ENCODE measurements at places on chromosomes 3 and 15.

DNA sequence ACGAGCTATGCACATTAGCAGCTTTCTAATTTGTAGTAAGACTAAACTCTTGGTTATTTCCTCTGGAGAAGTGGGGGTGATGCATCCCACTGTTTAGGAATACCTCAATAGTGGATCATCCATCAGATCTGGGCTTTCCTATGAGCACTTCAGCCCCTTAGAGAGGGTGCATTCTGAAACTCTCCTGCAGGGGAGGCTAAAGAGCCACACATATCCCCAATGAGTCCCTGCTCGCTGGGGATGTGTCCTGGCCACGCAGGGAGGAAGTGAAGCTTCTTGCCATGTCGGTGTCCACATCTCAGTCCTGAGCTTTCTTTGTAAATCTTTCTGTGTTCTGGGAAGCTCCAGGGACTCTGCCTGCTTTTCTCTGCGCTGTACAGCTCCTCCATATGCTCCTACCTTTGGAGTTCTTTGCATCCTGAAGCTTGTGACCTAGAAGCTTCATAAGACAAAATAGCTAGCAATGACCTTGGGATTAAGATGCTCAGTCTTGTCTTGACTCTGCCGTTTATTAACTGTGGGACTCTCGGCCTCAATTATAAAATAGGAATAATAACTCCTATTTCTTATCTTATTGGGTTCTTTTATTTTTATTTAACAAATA is 28.3 kb upstream of the MASP1 start:
- no peak for DNase-seq

- DNase-seq, result no peak
Observed at GRCh38 chr3:10526366-10526765, 21.0 kb upstream of the ATP2B2 start.

DNA sequence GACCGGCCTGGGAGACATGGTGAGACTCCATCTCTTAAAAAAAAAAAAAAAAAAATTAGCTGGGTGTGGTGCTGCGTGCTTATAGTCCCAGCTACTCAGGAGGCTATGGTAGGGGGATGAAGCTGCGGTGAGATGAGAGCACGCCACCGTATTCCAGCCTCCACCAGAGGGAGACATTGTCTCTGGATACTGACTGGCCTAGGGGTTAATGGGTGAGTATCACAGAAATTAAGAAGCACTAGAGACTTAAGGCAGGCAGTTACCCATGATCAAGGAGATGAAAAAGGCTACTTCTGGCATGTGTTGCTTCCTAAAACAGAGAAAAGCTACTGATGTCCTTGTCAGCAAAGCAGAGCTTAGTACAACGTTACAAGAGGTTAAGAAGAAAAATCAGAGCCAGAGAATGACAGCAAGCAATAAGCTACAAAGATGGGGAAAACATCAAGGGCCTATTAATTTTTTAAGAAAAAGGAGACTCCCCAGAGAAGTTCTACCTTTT is 8.6 kb downstream of the TFRC start:
- DNase-seq, result peak; percentile 52

- DNase-seq, result no peak
Observed at GRCh38 chr15:68347392-68347791, 69.8 kb downstream of the FEM1B start.

- no peak for DNase-seq
Observed at GRCh38 chr3:149663966-149664365, 6.1 kb upstream of the WWTR1 start.

DNA sequence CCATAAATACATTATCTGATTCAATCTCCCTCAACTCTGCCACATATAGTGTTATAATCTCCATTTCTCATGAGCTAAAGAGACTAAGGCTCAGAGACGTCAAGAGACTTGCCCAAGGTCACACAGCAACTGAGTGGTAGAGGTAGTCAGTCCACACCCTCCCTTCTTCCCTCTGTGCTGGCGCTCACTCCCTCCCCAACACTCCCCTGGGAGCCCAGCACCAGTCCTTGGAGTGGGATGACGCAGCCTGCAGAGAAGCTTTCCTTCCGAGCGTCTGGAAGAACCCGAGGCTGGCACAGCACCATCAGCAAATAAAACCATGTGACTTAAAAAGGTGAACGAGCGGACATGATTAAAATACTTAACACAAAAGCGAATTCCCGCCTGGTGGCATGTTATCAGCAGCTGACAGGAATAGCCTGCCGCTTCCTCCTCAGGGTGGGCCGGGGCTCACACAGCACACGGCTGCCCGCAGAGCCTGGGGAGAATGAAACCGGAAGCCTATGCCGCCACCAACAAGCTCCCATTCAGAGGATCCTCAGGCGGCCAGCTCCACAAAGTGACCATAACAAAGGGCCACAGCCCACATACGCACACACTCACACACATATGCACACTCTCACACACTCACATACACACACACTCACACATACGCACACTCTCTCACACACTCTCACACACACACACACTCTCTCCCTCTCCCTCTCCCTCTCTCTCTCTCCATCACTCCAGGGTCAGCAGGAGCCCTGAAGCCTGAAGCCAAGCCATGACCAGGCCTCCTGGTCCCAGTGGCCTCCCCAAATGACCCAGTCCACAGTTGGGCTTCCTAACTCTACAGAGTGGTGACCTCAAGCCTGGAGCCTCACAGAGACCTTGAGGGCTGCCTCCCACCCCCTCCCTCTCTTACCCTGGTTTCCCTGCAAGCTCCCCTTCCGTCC is 120.5 kb downstream of the XXYLT1 start:
- peak; percentile 37 for DNase-seq

DNA sequence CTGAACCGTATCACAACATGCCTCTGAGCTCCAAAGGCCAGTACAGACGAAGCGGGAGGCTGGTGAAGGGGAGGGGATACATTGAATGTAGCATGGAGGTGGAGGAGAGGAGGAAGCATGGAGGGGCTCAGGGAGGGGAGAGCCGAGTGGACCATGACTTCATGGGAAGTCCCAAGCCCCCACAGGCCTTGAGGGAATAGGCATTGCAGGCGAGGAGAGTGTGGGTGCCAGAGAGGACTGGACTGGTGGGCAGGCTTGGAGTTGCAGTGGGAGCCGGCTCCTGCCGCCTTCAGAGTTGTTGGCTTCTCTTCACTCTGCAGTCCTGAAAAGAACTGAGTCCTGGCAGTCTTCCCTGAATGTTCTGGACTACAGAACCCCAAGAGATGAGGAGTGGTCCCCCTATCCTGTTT is 3.3 kb upstream of the RNU6-1 start:
- no peak for DNase-seq

GRCh38 chr15:67143646-67144045 is 78.2 kb downstream of the SMAD3 start:
- no peak for DNase-seq

DNA sequence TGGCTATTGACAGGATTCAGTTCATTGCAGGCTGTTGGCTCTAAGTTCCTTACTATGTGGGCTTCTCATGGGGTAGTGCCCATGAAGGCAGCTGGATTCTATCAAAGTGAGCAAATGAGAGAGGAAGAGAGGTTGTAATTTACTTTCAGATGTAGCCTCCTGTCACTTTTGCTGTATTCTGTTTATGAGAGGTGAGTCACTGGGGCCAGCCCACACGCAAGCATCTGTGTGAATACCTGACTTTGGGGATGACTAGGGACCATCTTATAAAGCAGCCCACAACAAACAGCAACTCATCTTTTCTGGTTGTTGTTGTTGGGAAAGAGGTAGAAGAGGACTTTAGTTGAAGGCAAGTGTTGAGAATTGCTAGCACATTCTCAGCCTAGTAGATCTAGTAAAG is 506.3 kb upstream of the GRM7 start:
- no peak for DNase-seq

GRCh38 chr3:161500068-161500796 is 3.6 kb downstream of the OTOL1 start:
- no peak for DNase-seq

GRCh38 chr15:101178479-101178878 is 73.4 kb downstream of the CHSY1 start:
- no peak for DNase-seq

DNA sequence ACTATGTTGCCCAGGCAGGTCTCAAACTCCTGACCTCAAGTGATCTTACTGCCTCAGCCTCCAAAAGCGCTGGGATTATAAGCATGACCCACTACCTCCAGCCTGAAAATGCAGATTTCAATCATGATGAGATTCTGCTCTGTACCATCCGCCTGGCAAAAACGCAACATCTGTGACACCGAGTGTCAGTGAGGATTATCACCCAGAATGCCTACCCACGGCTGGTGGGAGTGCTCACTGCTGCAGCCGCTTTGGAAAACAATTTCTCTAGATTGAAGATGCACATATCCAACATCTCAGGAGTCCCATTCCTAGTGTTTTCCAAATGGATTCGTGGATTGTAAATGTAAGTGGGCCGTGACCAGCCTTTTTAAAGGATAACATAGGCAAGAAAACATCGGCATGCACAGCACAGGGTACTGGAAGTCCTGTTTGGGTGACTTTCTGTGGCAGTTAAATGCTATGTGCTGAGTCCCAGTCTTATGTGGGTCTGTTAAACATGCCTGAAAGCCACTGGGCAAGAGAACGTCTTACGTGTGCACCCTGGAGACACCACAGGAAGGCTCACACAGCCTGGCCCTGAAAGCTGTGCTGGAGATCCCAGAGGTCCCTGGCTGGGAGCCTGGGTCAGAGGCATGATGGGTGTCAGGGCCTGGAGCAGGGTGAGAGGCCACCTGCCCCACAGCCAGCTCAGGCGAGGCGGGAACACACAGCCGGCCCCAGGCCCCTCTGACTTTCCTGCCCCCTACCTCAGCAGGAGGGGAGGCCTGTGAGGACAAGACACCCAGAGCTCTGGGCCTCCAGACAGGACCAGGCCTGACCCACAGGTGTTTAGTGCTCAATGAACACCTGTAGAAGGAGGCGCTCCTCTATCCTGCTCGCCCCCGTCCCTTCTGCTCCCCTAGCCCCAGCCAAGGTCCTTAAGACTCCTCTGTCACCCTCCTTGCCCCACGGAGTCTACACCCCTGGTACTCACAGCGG is 918 bp downstream of the PRSS50 start:
- no peak for DNase-seq

- no peak for DNase-seq
Observed at GRCh38 chr15:84863565-84864443, 20.7 kb upstream of the SLC28A1 start.

DNA sequence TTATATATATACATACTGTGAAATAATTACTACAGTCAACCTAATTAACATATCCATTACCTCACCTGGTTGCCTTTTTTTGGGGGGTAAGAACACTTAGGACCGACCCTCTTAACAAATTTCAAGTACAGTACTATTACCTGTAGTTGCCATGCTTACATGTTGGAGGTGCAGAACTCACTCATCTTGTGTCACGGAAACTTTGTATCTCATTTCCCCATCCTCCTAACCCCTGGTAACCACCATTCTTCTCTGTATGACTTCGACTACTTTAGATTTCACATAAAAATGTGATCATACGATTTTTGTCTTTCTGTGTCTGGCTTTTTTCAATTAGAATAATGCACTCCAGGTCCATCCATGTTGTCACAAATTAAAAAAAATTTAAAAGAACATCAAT is 55.5 kb upstream of the MELTF start:
- DNase-seq, result no peak

- DNase-seq, result no peak
Observed at GRCh38 chr3:160735826-160736225, 20.2 kb upstream of the PPM1L start.

GRCh38 chr3:141486496-141486745 is 406 bp upstream of the RASA2 start:
- DNase-seq, result no peak

DNA sequence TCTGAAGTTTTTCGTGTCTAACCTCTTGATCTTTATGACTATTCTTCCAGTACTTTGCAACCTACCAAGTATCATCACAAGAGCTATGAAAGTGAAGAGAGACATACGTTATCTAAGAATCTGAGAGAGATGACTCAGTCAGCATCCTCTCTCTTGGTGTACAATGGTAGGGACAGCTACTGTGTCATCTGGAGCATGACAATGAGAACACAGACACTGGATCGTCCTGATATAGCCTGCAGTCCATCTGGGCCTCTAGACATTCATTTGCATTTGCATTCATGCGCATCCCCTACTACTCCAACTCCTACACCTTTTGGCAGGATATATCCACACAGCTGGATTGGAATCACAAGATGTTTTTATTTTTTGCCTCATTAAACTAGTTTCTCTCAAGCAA is 115.2 kb downstream of the PEX5L start:
- DNase-seq, result no peak

DNA sequence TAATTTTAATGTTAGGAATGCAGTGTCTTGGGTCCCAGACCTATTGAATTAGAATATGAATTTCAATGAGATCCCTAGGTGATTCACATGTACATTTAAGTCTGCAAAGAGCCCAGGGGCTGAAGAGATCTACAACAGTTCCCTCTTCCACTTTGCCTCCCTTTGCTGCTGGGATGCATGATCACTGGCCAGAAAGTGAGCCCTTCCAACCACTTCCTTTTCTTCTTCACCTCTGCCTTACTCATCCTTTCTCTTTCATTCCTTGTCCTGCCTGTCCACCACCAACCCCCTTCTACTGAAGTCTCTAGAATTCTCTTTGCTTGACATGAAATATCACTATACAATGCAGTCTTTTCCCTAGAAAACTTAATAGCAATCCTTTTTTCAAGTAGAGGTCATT is 222.4 kb upstream of the LRIG1 start:
- no peak for DNase-seq

- DNase-seq, result peak; percentile 6
Observed at GRCh38 chr3:125374501-125374995, 577 bp downstream of the ZNF148 start.

- no peak for DNase-seq
Observed at GRCh38 chr3:124243177-124243859, 251.4 kb upstream of the ROPN1 start.

- DNase-seq, result no peak
Observed at GRCh38 chr15:86616771-86617170, 537.1 kb downstream of the AGBL1 start.
